RKO (cell line): ENCODE measurements at places on chromosomes 4 and X.
A peak's percentile ranks its signal among the peaks of the same experiment; 100 is the strongest.

DNA sequence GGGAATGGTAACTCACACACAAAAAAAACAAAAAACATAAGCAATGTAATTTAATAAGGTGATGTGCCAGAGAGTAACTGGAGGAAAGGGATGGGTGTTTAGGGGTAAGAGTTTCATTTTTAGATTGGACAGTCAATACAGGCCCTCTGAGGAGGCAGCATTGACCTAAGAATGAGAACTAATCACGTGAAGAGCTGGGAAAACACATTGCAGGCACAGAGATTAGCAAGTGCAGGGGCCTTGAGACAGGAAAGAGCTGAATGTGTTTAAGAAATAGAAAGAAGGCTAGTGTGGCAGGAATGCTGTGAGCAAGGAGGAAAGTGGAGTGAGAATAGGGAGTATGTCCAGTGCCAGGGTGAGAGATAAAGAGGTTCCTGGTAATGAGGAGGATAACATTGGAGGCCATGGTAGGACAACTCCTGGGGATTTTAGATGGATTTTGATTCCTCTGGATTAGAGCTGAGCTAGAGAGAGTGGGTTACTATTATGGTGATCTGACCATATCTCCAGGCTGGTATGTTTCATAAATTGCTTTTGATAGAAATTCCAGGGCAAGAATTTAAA is 17.6 kb downstream of the PDLIM5 start:
- no peak for DNase-seq

GRCh38 chrX:155009994-155010472 is 12.5 kb downstream of the F8 start:
- no peak for DNase-seq

- DNase-seq = no peak
Measured at GRCh38 chrX:95675011-95675410, 1009.6 kb upstream of the DIAPH2 start.

- DNase-seq = no peak
Measured at GRCh38 chrX:347351-348117, 28.9 kb upstream of the GTPBP6 start.

- DNase-seq = no peak
Measured at GRCh38 chrX:38807873-38808272, 6.6 kb downstream of the MID1IP1 start.

GRCh38 chr4:86283371-86283770 is 76.5 kb downstream of the MAPK10 start:
- no peak for DNase-seq

DNA sequence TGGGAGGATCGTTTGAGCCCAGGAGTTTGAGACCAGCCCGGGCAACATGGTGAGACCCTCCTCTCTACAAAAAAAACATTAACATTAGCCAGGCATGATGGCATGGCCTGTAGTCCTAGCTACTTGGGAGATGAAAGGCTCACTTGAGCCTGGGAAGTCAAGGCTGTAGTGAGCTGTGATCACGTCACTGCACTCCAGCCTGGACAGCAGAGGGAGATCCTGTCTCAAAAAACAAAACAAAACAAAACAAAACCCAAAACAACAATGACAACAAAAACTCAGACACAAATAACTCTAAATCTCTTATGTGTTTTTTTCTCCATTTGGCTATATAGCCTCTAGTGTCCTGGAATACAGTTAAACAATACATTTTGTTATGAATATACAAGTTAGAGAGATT is 127.3 kb upstream of the STK26 start:
- no peak for DNase-seq

GRCh38 chr4:7390336-7390735 is 44.4 kb downstream of the PSAPL1 start:
- no peak for DNase-seq

DNA sequence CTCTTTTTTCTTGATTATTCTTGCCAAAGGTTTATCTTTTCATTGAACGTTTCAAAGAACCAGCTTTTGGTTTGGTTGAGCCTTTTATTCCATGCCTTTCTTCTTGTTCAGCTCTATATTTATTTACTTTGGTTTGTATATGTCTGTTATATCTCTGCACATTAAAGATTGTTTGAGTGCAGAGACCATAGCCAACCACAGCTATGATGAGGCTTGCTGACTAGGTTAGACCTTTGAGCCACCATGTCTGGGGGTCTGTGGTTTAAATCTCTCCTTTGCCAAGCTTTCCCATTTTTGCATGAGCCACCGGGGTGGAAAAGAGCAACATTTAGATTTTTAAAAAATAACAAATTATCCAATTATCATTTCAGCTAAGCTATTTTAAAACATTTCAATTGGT is 96.1 kb downstream of the NHS start:
- no peak for DNase-seq

GRCh38 chrX:39811376-39811775 is 286.4 kb downstream of the BCOR start:
- DNase-seq = no peak

DNA sequence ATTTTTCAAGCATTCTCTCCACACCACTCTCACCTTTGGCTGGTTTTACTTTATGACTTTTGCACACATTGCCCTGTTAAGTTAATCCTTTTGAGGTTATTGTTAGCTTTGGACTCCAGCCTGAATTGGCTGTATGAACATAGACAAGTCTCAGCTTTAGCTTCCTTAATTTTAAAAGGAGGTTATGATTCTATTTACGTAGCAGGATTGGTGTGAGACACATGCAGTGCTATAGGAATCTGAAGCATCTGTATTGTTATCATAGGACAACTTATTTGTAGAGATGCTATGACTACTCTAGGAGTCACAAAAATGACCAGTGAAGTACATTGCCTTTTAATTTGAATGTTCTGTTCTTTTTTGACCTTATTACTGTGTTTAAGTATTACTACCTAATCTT is 15.7 kb downstream of the PGAM4 start:
- DNase-seq = no peak

GRCh38 chr4:155738548-155738947 is 20.3 kb upstream of the GUCY1B1 start:
- DNase-seq = no peak

DNA sequence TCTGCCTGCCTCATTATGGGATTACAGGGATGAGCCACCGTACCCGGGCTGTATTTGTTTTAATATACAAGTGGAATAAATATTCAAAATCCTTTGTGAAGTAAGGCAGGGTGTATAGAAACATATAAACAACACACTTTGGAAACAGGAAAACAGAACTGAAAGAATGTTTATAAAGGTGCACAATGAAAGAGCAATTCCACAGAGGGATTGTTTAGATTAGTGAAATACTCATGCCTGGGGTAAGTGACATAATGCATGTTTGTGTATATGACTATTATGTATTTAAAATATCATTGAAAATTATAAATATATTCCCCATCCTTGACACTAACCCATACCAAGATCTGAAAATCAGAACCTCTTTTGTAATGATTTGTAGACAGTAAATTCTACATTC is 45.0 kb upstream of the NR3C2 start:
- no peak for DNase-seq

DNA sequence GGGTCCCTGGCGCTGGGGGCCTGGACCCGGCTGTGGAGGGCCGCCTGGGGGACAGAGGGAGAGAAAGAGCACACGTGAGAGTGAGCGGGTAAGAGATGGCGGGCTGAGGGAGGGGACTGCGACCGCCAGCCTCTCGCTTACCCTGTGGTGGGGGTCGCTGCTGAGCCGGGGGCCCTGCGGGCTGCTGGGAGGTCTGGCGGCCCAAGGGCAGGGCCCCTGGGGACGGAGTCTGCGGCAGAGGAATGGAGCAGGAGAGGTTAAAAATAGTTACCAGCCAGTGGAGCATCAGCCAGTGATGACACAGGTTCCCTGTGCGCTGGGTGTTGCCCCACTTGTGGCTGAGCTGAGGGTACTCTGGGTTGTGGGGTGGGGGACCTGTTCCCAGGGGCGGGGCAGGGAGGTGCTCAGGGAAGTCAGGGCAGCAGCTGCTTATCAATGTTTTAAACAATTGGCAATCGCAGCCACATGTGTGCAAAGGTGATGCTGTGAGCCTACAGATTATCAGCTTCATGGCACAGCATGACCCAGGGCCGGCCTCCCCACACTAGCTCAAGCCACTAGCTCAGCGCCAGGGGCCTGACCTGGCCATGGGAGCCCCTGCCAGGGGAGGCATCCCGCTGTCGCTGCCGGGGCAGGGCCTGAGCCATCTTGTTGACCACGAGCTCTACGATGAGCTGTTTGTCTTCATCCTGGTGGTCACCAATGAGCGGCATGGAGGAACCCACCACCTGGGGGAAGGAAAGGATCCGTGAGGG is 7.5 kb upstream of the TIMP1 start:
- DNase-seq = no peak

GRCh38 chr4:88792821-88793220 is 95.2 kb upstream of the NAP1L5 start:
- DNase-seq = no peak

DNA sequence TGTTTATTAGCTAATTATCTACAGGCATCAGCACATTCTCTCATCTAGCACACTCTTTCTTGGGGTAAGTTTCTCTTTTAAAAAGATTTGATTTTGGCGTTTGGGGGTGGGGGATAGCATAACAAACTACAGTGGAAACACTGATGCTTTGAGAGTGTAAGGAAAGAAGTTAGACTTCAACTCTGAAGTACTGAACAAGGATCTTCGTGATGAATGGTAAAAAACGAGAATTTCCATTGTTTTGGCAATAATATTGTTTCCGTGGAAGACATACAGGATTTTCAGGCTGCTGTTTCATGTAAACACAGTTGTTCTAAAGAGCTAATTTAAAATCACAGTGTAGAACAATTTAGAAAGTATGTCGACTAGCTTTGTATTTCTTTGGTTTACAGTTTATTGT is 451 bp downstream of the LPAR4 start:
- no peak for DNase-seq

DNA sequence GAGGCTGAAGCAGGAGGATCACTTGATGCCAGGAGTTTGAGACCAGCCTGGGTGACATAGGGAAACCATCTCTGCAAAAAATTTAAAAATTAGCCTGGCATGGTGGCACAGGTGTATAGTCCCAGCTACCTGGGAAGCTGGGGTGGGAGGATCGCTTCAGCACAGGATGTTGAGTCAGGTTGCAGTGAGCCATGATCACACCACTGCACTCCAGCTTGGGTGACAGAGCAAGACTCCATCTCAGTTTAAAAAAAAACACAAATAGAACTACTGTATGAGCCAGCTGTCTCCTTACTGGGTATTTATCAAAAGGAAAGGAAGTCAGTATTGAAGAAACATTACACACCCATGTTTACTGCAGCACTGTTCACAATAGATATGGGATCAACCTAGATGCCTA is 138.7 kb downstream of the RAP1GDS1 start:
- DNase-seq = peak; percentile 12

DNA sequence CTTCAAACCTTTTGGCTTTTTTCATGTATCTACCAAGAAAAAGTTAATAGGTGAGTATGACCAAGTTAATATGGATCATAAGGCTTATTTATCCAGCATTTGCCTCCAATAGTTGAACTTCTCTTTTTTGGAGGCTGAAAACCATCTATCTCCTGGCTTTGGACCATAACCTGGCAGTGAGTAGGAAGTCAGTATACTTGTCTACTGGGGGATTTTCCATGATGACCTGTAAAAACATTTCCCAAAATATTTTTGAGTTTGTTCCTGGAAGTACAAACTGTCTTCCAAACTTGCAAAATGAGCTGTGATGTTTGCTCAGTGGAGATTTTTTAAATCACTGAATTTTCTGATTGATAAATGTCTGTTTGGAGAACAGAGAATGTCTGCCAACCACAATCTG is 349.9 kb downstream of the FAM47B start:
- DNase-seq = no peak

DNA sequence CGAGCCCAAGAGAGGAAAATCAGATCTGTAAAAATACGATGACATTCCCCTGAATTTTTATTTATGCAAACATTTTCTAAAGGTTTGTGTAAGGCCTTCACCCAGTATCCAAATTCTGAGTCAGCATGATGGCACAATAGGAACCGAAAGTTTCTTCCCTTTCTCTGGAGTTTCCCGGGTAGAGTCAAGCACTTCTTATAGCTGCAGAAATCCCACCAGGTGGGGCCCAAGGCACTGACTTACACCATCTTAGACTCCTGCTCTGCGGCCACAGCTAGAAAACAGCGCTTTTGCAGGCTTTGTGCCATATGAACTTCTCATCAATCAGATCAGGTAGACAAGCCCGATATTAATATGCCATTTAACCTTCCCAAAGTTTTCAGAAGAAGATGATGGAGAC is 13.4 kb downstream of the LEF1 start:
- no peak for DNase-seq

DNA sequence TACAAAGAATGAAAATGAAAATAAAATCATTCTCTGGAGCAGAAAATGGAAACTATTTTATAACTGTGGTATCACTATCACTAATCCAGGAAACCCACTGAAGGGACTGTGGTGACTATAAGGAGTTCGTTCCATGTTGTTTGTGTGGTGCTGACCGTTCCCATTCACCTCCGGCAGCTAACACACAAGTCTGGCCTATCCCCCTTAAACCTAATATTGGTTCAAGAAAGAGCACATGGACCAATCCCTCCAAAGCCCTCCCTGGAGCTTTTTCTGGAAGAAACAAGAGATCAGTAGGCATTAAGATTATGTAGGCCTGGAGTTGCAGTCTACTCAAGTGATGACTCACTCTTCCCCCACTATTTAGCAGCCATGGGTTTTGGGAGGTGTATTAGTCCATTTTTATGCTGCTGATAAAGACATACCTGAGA is 25.9 kb upstream of the FAM241A start:
- no peak for DNase-seq

DNA sequence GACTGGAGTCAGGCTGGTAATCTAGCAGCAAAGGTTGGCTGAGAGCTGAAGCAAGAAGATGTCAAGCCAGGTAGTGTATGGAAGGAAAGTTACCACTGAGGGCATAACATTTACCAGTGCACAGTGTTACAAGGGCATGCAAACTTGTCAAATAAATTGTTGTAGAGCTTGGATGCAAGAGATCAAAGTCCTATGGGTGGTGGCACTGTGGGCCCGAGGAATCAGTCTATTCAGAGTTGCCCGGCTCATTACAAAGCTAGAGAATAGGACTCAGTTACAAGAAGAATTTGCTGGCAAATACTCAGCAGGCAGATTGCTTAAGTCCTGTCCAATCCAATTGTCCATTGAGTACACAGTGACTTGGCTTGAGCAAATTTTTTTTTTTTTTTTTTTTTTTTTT is 2043.8 kb downstream of the ARAP2 start:
- no peak for DNase-seq

DNA sequence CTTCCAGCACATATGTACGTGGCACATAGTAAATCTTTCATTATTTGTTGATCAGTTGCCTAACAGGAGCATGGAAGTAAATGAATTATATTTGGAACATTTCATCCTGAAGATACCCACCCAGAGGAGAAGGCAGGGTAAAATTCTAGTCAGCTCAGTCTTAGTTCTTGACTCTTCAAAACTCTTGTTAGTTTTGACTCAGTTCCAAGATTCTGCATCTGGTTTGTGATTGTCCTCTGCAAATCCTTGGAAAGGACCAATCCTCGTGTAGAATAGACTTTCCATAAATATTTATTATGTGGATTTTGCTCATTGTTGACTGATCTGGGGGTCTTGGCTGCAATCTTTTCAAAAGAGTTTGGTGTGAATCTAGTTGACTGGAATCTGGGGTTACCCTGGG is 257.5 kb upstream of the FAT1 start:
- DNase-seq = no peak

GRCh38 chr4:16000708-16001483 is 37.9 kb upstream of the FGFBP2 start:
- no peak for DNase-seq
